ENCODE measurements at places on chromosomes 3 and 15. TPM values are rescaled to one million over a fixed set of nuclear protein-coding genes. Genes with fewer than 3 reads are reported as not detected.

FGF12 gene
- total RNA-seq: not detected

A4GNT gene
- not detected for total RNA-seq

C3orf33 gene
- 2.0 TPM for total RNA-seq

FBN1 gene
- total RNA-seq: 87.0 TPM
